SK-MEL-5 (cell line): ENCODE measurements at places on chromosomes 16 and 17. TPM values are rescaled to one million over a fixed set of nuclear protein-coding genes. Genes with fewer than 3 reads are reported as not detected.

The PRR29 gene
- total RNA-seq: 0.13 TPM in 1 of 2 replicates, not detected in the other

The SPN gene
- not detected in 2 replicates for total RNA-seq

The FGF11 gene
- total RNA-seq: 0.45 and 0.61 TPM in 2 replicates

The NHLRC4 gene
- total RNA-seq: 0.56 and 1.1 TPM in 2 replicates

The OR3A1 gene
- not detected in 2 replicates for total RNA-seq

The MYL4 gene
- total RNA-seq: not detected in 2 replicates

The GRAP gene
- total RNA-seq: 0.48 TPM in 1 of 2 replicates, not detected in the other

The MVP gene
- total RNA-seq: 35.7 and 41.9 TPM in 2 replicates

The ZNF597 gene
- total RNA-seq: 2.8 and 3.1 TPM in 2 replicates

The IL34 gene
- total RNA-seq: 0.24 and 0.71 TPM in 2 replicates

The TK1 gene
- 85.4 and 103 TPM in 2 replicates for total RNA-seq

The SDR42E2 gene
- total RNA-seq: not detected in 2 replicates

The ATP2A3 gene
- total RNA-seq: 0.75 and 1.1 TPM in 2 replicates

The CCDC200 gene
- not detected in 2 replicates for total RNA-seq

The CHP2 gene
- not detected in 2 replicates for total RNA-seq

The TAT gene
- total RNA-seq: not detected in 2 replicates

The CRISPLD2 gene
- 0.40 TPM in 2 replicates for total RNA-seq

The CEMP1 gene
- total RNA-seq: not detected in 2 replicates

The ODF4 gene
- total RNA-seq: not detected in 2 replicates

The HSD17B1 gene
- 0.82 and 0.88 TPM in 2 replicates for total RNA-seq

The NPIPA2 gene
- not detected in 2 replicates for total RNA-seq

The SGCA gene
- total RNA-seq: not detected in 2 replicates

The MYH8 gene
- not detected in 2 replicates for total RNA-seq

The STX1B gene
- total RNA-seq: 0.13 TPM in 1 of 2 replicates, not detected in the other

The CNGB1 gene
- not detected in 2 replicates for total RNA-seq

The ABCC6 gene
- 0.24 TPM in 1 of 2 replicates, not detected in the other for total RNA-seq

The PROCA1 gene
- total RNA-seq: 0.16 TPM in 1 of 2 replicates, not detected in the other

The C16orf86 gene
- 0.98 and 3.1 TPM in 2 replicates for total RNA-seq

The MYOCD gene
- not detected in 2 replicates for total RNA-seq

The RSKR gene
- total RNA-seq: 3.4 and 4.8 TPM in 2 replicates

The C16orf54 gene
- total RNA-seq: not detected in 2 replicates

The MYADML2 gene
- not detected in 2 replicates for total RNA-seq

The UTS2R gene
- total RNA-seq: not detected in 2 replicates

The HBQ1 gene
- total RNA-seq: 2.2 and 2.5 TPM in 2 replicates

The HIC1 gene
- 0.48 and 0.69 TPM in 2 replicates for total RNA-seq

The TBX21 gene
- not detected in 2 replicates for total RNA-seq

The GAS2L2 gene
- total RNA-seq: not detected in 2 replicates

The CCL4 gene
- total RNA-seq: not detected in 2 replicates

The DLX4 gene
- total RNA-seq: 1.1 and 1.4 TPM in 2 replicates

The DYNLRB2 gene
- not detected in 2 replicates for total RNA-seq

The CD300H gene
- total RNA-seq: not detected in 2 replicates

The CHST4 gene
- not detected in 2 replicates for total RNA-seq

The ST6GALNAC2 gene
- 77.4 and 96.3 TPM in 2 replicates for total RNA-seq

The SOX9 gene
- 2.2 and 2.3 TPM in 2 replicates for total RNA-seq

The SOX15 gene
- not detected in 2 replicates for total RNA-seq

The KRT12 gene
- total RNA-seq: 0.59 and 0.82 TPM in 2 replicates

The SBK1 gene
- 0.19 and 0.37 TPM in 2 replicates for total RNA-seq

The HOXB5 gene
- not detected in 2 replicates for total RNA-seq

The CTRB2 gene
- total RNA-seq: not detected in 2 replicates

The CD300A gene
- not detected in 2 replicates for total RNA-seq

The CCL17 gene
- 1.8 and 2.1 TPM in 2 replicates for total RNA-seq

The MAP2K6 gene
- 12.2 and 12.8 TPM in 2 replicates for total RNA-seq

The ABCA6 gene
- total RNA-seq: 0.75 and 1.5 TPM in 2 replicates

The DPEP3 gene
- total RNA-seq: not detected in 2 replicates
